ENCODE measurements at places on chromosomes 13 and 19.

DNA sequence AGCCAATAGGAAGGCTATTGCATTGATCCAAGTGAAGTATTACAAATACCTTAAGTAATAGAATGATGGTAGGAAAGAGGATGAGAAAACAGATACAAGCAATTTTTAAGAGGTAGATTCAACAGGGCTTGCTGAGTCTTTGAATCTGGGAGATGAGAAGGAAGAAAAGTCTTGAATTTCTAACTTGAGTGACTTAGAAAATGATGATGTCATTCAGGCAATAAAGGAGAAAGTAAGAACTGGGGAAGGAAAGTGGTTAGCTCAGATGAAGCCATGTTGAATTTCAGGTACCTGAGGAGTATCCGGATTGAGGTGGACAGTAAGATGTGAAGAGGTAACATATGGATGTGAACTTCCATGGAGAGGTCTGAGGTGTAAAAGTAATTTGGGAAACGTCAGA lies 15.5 kb upstream of the FRY start:
- no peak for DNase-seq

DNA sequence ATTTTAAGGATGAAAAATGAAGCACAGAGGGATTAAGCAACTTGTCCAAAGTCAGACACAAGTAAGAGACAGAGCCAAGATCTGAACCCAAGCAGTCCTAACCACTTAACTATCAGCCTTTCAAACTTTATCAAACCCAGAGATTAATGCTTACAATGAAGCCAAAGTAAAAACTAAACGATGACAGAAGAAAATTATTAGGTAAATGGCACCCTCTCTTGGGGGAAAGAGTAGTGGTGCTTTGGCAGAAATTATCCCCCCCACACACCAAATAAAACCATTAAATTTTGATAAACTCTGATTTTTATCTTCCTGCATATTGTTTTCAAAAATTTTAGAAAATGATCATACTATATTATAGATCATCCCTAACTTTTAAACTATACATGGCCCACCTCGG lies 329.2 kb downstream of the SLC7A1 start:
- DNase-seq, result no peak

GRCh38 chr13:64556376-64556775 lies 2673.8 kb downstream of the PCDH9 start:
- no peak for DNase-seq

- DNase-seq, result peak; percentile 80
Measured at GRCh38 chr19:42469311-42470235, 26.8 kb upstream of the CXCL17 start.

Data from SK-MEL-5 (cell line).